ENCODE measurements at places on chromosomes 2 and 18. TPM values are rescaled to one million over a fixed set of nuclear protein-coding genes. Genes with fewer than 3 reads are reported as not detected.
A peak's percentile ranks its signal among the peaks of the same experiment; 100 is the strongest.

GRCh38 chr2:96116879-96117533 is 635 bp upstream of the ADRA2B start:
- no peak overlapping the region for H3K27ac ChIP-seq
- no peaks in the 10 kb centered on the region for H3K36me3 ChIP-seq
- H3K4me1 ChIP-seq = peaks cover 18% of the 10 kb centered on the region
- H3K4me3 ChIP-seq = peak overlapping the region; percentile 61
- DNase-seq = peak; percentile 82

DNA sequence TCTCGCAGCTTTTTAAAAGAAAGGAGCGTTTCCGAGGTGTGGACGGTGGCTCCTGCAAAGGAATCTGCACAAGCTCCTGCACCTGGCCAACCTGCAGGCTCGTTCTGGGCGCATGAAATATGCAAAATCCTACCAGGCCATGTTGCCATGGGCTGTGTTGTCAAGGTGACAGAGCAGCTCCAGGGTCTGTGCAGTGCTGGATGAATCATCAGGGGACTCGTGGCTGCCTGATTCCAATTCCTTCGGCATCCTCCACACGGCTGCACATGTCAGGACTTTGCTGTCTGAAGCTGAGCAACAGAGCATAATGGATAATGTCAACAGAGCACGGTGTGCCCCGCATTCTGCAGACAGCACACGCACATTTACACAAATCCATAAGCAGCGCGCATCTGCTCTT is 120.5 kb downstream of the EIPR1 start:
- H3K4me3 ChIP-seq = no peak overlapping the region
- no peak overlapping the region for H3K27ac ChIP-seq
- peaks cover 4% of the 10 kb centered on the region for H3K36me3 ChIP-seq
- no peaks in the 10 kb centered on the region for H3K27me3 ChIP-seq

TOGARAM2 gene
- total RNA-seq = 0.58 TPM

DDX18 gene
- total RNA-seq = 94.7 TPM

- DNase-seq = no peak
- H3K4me3 ChIP-seq = no peak overlapping the region
- no peaks in the 10 kb centered on the region for H3K36me3 ChIP-seq
- no peaks in the 10 kb centered on the region for H3K27me3 ChIP-seq
These were observed 72.8 kb downstream of the AQP4 start for GRCh38 chr18:26792661-26793060.

DNA sequence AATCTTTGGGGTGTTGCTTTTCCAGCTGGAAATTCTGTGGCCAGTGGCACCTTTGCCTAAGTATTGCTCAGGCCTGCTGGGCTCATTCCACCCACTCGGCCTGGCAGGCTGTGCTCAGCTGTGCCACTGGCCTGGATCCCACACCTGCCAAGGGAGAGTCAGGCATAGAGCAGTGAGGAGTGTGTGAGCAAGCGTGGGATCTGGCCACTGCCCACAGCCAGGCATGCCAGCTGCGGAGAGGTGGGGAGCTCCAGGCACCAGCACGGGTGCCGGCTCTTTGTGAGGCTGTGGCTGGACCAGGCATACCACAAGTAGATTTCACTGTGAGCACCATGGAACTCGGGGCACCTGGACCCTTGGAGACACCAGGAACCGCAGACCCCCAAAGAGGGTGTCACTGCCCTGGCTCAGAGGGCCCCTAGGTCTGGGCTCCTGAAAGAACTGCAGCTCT is 118.1 kb upstream of the MAP2 start:
- H3K4me1 ChIP-seq = no peaks in the 10 kb centered on the region
- H3K36me3 ChIP-seq = no peaks in the 10 kb centered on the region
- H3K27me3 ChIP-seq = no peaks in the 10 kb centered on the region
- DNase-seq = no peak
- H3K27ac ChIP-seq = no peak overlapping the region

DTNB gene
- 37.3 TPM for total RNA-seq

DNA sequence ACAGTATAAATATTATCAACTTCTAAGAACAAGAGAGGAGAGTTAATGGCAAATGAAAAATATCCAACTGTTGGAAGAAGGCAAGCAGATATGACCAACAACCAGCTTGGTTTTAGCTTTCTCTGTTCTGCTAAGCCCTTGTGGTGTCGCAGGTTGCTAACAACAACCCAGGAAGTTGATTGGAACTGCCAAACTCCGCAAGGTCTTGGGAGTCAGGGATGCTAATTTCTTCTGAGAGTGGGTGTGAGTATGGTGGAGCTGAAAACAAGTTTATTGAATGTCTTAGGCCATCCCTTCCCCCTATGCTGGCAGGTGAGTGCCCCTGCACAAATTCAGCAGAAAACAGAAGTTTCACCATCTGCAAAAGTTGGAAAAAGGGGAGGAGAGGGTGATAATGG is 17.5 kb downstream of the BZW1 start:
- no peak overlapping the region for H3K4me3 ChIP-seq
- H3K27me3 ChIP-seq = no peaks in the 10 kb centered on the region
- H3K27ac ChIP-seq = no peak overlapping the region
- H3K4me1 ChIP-seq = no peaks in the 10 kb centered on the region
- H3K36me3 ChIP-seq = peaks cover 2% of the 10 kb centered on the region

DNA sequence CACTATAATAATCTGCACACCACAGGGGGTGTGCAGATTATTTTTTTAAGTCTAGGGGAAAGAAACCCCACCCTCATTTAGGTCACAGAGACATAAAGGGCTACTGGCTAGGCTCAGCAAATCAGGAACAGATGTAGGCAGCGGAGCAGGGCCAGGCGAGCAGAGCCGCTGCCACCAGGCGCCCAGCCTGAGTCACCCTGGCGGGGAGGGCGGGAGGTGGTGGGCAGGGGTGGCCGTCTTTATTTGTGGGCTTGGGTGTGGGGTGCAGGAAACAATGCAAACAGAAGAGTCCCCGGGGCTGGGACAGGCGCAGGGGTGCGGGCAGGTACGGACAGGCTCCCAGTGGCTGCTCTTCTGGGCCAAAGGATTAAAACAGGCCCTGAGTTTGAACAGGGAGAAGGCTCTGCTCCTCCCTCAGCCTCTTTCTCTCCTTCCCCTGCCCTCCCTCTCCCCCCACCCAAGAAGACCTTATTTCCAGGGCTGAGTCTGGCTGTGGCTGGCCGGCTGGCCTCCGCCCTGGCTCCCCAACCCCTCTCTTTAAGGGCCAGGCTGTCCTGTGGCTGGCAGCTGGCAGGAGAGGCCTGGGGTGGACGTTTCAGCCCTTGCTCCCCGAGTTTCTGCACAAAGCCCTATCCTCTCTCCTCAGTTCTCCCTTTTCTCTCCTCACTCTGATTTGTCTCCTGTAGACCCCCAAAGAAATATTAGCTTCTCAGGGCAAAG is 142.9 kb upstream of the SMAD2 start:
- no peaks in the 10 kb centered on the region for H3K36me3 ChIP-seq
- H3K27ac ChIP-seq = no peak overlapping the region
- DNase-seq = no peak
- no peaks in the 10 kb centered on the region for H3K4me1 ChIP-seq
- H3K27me3 ChIP-seq = no peaks in the 10 kb centered on the region
- no peak overlapping the region for H3K4me3 ChIP-seq

DNA sequence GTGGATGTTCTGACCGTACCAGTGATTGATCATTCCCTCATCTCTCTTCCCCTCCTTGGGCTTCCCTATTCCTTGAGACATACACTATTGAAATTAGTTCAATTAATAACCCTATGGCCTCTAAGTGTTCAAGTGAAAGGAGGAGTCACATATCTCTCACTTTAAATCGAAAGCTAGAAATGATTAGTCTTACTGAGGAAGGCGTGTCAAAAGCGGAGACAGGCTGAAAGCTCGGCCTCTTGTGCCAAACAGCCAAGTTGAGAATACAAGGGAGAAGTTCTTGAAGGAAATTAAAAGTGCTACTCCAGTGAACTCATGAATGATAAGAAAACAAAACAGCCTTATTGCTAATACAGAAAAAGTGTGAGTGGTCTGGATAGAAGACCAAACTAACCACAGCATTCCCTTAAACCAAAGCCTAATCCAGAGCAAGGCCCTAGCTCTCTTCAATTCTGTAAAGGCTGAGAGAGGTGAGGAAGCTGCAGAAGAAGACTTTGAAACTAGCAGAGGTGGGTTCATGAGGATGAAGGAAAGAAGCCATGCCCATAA is 144.4 kb upstream of the LYPD6 start:
- no peak for DNase-seq
- no peak overlapping the region for H3K4me3 ChIP-seq
- H3K27ac ChIP-seq = no peak overlapping the region
- no peaks in the 10 kb centered on the region for H3K27me3 ChIP-seq
- H3K36me3 ChIP-seq = no peaks in the 10 kb centered on the region

DNA sequence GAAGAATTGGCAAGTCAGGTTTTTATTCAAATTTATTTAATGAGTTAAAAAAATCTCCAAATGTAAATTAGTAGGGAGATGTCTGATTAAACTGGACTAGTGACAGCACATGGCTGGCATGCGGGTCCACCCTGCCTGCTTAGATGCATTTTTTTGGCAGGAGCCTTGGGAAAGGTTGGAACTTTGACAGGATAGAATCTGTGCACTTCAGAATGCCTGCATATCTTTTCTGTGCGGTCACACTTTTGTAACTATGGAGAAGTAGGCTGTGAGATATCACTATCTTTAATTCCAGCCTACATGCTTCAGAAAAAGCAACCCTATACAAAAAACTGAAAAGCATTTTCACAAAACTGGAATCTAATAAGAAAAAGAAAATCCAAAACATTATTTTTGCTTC is 317.8 kb downstream of the MBD2 start:
- H3K27ac ChIP-seq = no peak overlapping the region
- DNase-seq = no peak
- H3K4me1 ChIP-seq = no peaks in the 10 kb centered on the region

DNA sequence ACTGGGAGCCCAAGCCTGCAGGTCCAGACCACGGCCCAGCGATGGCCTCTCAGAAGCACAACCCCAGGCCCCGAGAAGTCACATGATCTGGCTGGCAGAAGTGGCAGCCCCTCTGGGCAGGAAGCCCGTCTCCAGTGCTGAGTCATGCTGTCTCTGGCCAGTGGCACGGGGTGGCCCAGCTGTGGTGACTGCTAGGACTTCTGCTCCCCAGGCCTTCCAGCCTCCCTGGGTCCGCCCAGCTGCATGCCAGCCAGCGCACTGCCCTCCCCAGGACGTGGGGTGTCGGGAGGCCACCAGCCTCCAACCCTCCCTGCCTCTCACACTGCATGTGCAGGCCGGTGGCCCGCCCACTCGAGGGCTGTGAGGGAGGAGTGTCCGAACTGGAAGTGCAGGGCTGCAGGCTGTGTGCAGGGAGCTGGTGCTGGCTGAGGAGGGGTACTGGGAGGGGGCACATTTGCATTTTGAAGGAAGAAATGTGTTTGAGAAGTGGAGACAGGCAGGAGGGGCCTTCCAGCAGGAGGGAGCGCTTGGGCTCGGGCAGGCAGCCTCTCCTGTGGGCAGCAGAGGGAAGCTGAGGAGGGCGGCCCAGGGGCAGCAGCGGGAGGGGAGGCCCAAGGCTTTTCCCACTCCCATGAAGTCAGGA is 17.0 kb upstream of the HPCAL1 start:
- DNase-seq = no peak
- H3K27ac ChIP-seq = no peak overlapping the region
- H3K4me3 ChIP-seq = no peak overlapping the region
- no peaks in the 10 kb centered on the region for H3K36me3 ChIP-seq

DNA sequence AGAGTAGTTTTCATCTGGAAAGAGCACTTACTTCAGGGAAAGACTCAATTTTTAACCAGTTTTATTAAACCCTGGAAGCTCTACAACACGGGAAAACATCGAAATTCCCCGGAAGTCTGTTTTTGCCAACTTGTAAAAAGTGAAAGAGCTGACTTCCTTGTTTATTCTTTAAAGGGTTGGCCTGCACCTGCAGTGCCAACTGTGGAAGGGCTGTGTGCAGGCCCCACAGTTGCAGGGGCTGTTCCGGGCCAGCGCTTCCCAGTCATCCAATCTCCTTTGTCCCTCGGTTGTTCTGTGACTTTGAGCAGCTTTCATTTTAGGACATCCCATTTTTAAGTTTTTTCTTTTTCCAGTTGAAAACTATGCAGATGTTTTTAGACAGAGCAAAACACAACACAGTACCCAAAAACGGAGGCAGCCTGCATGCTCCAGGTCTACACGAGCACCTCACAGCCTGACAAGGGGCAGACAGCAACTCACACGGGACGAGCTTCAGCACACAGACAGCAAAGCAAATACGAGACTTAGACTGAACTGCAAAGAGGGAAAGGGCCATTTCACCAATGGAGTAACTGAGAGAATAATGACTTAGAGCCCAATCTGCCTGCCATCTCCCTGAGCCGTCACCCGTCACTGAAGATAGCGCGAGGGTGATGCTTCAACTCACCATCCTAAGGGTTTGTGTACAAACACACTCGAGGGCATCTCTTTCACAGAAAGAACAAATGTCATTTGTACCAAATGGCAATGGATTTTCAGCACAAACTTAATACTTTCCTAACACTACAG is 70.6 kb downstream of the EMILIN2 start:
- H3K4me1 ChIP-seq = peaks cover 26% of the 10 kb centered on the region
- H3K27ac ChIP-seq = peak overlapping the region; percentile 74
- H3K4me3 ChIP-seq = peak overlapping the region; percentile 20
- DNase-seq = peak; percentile 60
- no peaks in the 10 kb centered on the region for H3K27me3 ChIP-seq

CPLX4 gene
- not detected for total RNA-seq

IKZF2 gene
- 49.1 TPM for total RNA-seq

KCNK3 gene
- not detected for total RNA-seq

- no peaks in the 10 kb centered on the region for H3K36me3 ChIP-seq
- no peaks in the 10 kb centered on the region for H3K27me3 ChIP-seq
- peak overlapping the region; percentile 16 for H3K27ac ChIP-seq
These were observed 5.3 kb downstream of the RNF138 start for GRCh38 chr18:32096946-32097345.

CD226 gene
- total RNA-seq = 2.6 TPM

DNA sequence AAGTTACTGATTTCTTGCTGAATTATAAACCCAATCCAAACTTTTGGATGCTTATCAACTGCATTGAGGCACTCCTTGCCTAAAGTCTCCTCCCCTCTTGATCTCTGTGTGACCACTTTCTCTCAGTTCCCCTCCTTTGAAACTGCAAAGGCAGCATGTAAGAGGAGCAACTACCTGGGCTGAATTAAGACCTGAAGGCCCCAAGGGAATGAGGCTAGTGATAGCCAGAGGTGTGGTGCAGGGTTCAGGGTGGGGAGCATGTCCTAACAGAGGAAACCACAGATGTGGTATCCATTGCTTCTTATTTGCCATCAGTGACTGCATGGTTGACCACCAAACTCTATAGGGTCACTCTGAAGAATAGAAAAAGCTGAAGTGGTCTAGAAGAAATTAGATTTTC is 557.9 kb downstream of the TNS1 start:
- H3K27ac ChIP-seq = no peak overlapping the region
- no peaks in the 10 kb centered on the region for H3K4me1 ChIP-seq
- H3K27me3 ChIP-seq = no peaks in the 10 kb centered on the region
- no peak overlapping the region for H3K4me3 ChIP-seq
- no peak for DNase-seq

SNRNP27 gene
- total RNA-seq = 52.0 TPM

SATB2 gene
- total RNA-seq = 0.49 TPM

LINC00305 gene
- not detected for total RNA-seq

- H3K27ac ChIP-seq = no peak overlapping the region
- peaks cover 5% of the 10 kb centered on the region for H3K4me1 ChIP-seq
- no peak for DNase-seq
- no peak overlapping the region for H3K4me3 ChIP-seq
- H3K27me3 ChIP-seq = no peaks in the 10 kb centered on the region
- no peaks in the 10 kb centered on the region for H3K36me3 ChIP-seq
These were observed 13.0 kb downstream of the TTC32 start for GRCh38 chr2:19888831-19889230.

- no peak for DNase-seq
- H3K27me3 ChIP-seq = no peaks in the 10 kb centered on the region
- H3K4me1 ChIP-seq = peaks cover 4% of the 10 kb centered on the region
- no peaks in the 10 kb centered on the region for H3K36me3 ChIP-seq
- H3K27ac ChIP-seq = no peak overlapping the region
- no peak overlapping the region for H3K4me3 ChIP-seq
These were observed 7.6 kb upstream of the ESPNL start for GRCh38 chr2:238092486-238093035.
